Right lobe of liver (tissue), 6 donors: ENCODE measurements at places on chromosomes 1 and 21.

DNA sequence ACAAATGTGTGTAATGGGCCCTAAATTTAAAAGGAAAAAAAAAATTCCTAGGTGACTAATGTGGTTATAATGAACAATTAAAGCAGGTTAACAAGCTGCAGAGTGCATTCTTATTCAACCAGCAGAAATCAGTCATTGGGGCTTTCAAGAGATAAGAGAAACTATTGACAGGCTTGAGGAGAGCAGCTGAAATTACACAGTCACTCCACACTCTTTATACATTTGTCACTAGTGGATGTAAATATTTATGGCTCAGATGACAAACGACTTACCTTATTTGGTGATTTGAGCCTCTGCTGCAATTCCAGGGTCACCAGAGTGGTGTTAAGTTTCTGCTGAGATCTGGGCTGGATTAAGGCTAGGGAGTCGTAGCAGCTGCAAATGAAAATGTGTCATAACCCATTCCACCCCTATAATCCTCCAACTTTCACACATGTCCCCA lies 896.3 kb downstream of the TTLL7 start:
- no peak for DNase-seq

DNA sequence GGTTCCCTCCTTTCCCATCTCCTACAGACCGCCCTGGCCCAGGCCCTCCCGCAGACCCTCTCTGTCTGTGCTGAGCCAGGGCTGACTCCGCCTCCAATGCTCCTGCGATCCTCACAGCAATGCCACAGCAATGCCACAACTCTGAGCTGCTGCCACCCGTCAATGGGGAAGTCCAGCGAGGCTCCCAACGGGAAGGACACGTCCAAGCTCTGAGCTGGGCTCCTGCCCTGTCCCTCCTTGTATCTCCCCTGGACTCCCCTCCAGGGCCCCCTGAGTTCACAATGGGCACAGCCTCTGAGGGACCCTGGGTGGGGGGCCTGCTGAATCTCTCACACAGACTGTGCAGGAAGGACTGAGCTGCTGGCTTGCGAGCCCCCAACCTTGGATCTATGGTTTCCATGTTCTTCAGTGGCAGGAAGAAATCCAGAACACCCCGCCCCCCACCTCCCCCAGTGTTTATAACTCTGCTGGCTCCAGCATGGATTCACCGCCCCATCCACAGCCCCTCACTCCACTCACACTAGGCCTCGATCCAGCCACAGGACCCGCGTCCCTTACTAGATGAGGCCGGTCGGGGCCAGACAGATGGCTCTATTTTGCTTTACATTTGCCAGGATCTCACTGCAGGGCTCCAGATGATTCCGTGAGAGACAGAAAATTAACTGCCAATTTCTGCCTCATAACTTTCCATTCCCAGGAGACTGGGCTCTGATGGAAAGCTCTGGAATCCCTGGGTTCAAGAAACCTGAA lies 338.0 kb downstream of the MATN1 start:
- DNase-seq, result peak; percentile 37

- no peak for DNase-seq
These were observed 128.8 kb downstream of the COQ8A start for GRCh38 chr1:227068883-227069282.

GRCh38 chr1:66349242-66349641 lies 184.7 kb upstream of the SGIP1 start:
- DNase-seq, result no peak

DNA sequence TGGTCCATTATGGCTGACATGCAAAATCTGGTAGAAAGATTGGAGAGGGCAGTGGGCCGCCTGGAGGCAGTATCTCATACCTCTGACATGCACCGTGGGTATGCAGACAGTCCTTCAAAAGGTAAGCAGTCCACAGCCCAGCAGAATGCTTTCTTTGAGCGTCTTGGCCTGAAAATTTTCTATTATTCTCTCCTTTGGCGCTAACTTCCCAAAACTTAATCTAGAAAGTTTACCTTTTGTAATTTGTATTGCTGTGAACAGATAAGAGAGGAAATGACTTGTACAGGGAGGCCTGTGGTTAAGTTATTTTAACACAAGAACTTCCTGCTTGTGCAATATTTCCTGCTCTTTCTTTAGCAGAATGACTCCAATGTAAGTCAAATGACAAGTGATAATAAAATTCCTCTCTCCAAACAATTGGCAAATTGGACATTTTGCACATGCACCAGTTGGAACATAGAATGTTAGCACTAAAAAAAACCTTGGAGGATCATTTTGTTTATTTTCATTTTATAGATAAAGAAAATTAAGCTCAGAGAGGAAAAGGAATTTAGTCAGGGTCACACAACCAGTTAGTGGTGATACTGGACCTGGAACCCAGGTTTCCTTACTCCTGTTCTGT lies 18.9 kb downstream of the CAP1 start:
- DNase-seq, result no peak

DNA sequence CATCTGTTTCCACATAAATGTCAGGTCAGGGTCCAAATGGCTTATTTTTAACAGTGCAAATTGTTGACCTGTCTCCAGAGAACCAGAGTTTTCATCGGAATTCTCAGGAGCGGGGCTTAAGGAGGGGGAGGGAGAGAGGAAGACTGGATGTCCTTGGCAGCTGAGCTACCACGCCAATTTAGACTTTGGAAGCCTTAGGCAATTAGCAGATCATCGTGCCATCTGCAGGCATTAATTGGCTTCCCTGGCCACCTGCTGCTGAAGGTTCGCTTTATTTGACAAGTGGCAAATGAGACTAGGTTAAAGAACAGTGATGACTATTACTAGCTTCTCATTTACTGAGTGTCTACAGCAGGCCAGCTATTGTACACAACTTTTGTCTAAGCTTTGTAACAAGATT lies 43.7 kb downstream of the HLX start:
- no peak for DNase-seq

DNA sequence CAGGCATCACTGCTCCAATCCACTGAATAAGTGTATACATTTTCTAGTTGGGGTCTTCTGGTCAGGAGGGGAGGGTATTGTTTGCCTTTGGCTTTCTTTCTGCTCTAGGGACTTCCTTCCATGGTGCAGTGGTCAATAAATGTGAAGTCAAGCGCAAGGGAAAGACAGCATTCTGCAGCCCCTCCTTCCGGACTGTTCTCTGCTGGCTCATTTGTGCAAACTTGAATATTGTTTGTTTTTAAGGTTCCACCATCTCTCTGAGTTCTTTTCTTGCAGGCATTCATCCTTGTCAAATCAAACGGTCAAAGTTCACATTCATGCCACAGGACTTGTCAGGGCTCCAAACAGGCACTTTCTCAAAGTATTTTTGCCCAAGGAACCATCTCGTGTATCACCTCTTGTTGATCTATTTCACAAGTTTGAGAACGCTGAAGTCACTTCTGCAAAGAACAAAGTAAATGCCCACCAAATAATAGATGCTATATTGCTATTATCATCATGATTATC lies 205.6 kb upstream of the KAZN start:
- no peak for DNase-seq

DNA sequence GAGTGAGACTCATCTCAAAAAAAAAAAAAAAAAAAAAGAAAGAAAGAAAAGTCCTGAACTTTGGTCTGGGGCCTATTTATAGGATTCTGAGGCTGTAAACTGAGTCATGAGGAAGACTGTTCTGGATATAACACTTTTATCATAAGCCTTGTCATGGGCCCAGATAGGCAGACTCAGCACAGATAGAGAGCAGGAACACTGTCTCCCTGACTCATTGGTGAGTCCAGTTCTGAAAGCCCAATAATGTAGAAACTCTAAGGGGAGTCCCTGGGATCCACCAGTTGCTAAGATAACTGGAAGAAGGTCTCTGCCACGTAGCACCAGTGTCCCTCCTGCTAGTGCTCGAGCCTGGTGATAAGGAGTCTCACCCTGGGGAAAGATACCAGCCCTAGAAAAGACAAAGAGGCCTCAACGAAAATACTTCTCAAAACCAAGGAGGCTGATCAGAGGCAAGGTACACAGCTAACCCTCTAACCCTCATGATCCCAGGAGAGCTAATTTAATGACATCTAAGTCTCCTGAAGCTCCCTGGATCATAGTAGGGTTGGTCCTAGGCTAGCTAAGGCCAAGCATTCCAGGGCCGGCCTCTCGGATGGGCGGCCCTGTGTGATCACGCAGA lies 43.5 kb downstream of the LPAR3 start:
- DNase-seq, result no peak

- no peak for DNase-seq
These were observed 35.4 kb upstream of the BCL10 start for GRCh38 chr1:85311818-85312217.

DNA sequence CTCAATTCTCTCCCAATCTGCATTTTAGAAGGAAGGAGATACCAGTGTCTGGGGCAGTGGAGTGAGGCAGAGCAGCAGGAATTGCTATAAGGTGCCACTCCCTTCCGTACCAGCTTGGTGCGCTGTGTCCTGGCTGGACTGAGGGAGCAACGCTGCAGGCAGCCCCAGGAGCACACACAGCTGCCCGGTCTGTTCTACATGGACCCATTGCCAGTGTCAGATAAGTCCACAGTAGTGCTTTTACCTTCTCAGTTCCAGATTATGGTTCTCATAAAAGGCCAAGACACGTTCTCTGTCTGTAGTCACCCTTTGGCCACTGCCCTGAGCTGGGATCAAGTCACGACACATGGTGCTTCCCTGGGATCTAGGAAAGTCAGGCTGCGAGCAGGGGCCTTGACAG lies 44.1 kb upstream of the BARHL2 start:
- no peak for DNase-seq

DNA sequence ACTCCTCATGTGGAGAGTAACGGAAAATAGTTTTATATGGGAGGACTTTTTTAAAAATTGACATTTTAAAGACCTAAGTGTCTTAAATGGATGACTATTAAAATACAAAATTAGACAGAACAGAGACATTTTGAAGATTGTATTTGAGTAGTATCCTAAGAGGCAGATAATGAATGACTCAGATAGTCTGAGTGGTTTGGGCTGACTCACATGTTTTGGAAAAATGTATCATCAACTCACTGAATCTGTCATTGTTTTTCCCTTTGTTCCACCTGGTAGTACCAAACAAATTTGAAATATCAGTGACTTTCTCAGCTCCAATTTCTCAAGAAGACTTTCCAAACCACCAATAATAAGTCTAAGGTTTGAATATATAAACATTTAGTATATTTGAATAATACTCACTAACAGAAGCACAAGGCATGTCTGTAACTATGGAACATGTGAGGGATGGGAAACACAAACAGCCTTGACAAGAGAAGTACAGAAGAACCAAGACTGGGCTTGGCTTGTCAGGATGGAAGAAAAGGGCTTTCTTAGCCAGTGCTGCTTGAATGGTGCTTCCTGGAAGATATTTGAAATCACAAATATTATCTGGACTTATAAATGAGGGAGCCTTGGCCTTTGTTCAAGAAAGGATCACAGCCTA lies 90.6 kb downstream of the SGIP1 start:
- no peak for DNase-seq

GRCh38 chr1:198620218-198620617 lies 18.6 kb upstream of the PTPRC start:
- no peak for DNase-seq

- no peak for DNase-seq
These were observed 242.0 kb downstream of the RHOU start for GRCh38 chr1:228977307-228977706.

DNA sequence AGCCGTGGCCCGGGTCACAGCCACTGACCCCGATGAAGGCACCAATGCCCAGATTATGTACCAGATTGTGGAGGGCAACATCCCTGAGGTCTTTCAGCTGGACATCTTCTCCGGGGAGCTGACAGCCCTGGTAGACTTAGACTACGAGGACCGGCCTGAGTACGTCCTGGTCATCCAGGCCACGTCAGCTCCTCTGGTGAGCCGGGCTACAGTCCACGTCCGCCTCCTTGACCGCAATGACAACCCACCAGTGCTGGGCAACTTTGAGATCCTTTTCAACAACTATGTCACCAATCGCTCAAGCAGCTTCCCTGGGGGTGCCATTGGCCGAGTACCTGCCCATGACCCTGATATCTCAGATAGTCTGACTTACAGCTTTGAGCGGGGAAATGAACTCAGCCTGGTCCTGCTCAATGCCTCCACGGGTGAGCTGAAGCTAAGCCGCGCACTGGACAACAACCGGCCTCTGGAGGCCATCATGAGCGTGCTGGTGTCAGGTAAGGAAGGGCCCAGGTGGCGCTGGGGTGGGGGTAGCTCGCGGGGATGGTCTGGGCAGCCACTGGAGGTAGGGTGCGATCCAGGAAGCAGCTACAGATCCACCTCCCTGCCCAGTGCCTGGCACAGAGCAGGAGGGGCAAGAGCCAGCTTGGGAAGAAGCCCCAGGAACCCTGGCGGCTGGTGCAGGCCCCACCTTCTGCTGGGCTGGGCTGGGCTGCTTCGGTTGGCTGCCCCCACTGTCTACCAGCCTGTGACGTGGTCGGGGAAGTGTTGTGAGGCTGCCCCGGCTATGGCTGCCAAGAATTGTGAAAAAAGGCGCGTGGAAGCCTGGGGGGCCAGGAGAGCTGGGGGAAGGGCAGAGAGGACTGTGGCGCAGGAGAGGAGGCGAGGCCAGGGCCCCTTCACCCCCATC lies 3.8 kb downstream of the CELSR2 start:
- no peak for DNase-seq

DNA sequence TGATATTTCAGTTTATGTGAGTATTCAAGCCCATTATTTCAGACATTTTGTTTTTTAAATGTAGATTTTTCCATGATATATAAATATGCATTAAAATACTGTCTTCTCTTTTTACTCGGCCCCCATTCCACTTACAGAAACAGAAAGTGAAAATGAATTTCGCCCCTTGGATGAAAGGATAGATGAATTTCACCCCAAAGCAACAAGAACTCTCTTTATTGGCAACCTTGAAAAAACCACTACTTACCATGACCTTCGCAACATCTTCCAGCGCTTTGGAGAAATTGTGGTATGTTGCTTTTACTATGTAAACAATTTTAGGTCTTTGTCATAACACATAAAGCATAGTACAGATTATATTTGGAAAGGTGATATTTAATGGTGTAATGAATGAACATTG lies 59.9 kb downstream of the ZBTB17 start:
- DNase-seq, result no peak

DNA sequence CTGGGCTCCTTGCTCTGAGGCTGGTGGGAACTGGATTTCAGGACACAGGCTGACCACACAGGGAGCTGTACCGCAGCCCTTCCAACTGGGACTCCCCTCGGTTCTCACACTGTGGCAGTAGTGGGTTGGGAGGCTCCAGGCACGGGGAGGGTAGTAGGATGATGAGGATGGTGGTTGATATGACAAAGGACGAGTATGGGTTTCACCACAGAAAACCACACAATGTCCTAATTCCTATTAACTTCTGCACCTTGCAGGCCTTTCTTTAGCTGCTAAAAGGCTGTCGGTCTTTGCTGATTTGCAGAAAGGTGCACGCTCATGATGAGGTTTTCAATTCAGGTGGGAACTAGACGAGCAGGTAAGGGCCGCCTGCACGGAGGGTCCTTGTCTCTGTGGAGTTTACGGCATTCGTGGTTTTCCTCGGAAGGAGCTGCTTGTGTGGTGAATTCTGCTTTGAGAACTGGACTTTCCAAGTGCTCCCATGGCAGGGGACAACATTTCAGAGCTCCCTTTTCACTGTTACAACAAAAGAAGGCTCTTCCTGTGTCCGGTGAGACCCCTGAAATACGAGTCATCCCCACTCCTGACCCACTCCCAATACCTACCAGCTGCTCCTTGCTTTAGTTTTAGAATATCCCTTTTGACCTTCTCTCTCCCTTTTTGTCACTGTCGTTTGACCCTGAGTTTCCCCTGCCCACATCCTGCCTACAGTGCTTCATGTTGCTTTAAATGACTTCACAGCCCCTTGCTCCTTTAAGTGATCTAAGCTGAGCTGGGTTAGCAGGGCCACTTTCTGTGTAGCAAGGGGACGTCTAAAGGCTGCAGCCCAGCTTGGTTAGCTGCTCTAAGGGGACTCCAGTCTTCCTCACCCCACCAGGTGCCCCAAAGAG lies 125.1 kb downstream of the MRPS6 start:
- DNase-seq, result no peak

GRCh38 chr1:228344631-228345072 lies 62.0 kb downstream of the TRIM11 start:
- peak; percentile 2 for DNase-seq
